ENCODE measurements at places on chromosomes 4 and X.

DNA sequence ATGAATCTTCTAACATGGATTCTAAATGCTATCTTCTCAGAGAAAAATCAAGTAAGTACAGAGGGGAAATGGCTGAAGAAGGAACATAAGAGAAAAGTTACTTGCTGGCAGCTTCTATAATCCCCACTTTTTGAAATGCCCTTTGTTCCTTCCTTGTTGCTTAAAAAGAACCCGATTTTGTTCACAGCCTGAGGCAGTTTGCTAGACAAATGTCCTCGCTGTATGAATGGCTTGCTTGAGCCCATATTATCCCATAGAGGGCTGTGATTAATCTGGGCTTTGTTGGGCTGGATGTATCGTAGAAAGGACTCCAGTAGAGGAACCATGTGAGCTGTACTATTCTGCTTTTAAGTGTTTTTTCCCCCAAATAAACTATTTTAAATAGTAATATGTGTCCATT, 134.3 kb upstream of the FGF13 start:
- no peak for DNase-seq

DNA sequence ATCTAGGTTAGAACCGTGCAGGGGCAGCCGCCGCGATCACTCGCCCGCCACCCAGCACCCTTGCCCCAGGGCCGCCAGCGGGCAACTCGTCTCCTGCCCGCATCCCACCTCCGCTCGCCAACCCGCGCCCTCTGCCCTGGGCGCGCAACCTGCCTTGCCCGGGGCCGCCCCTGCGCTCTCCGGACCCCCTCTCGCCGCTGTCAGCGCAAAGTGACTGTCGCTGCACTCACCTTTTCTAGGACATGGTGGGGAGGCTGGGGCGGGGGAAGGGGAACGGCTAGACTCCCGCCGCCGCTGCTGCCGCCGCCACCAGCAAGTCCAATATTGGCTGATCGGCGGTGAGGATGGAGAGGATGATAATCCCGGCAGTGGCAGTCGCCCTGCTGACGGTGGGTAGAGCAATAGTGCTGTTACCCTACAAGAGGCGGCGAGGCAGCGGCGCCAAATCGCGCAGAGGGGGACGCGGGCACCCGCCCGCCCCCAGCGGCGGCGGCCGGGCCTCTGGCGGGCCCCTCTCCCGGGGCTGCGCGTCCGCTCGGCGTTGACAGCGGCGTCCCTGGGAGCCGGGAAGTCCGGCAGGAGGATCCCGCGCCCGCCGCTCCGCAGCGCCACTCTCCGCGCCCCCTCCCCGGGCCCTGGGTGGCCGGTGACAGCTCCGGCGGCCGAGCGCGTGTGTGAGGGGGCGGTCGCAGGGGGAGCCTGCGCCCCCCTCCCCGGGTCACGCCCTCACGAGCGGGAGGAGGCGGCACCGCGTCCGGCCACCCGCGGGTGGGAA, 2.3 kb upstream of the NR3C2 start:
- no peak for DNase-seq

GRCh38 chr4:134708026-134708425, 506.4 kb upstream of the PABPC4L start:
- DNase-seq: no peak

DNA sequence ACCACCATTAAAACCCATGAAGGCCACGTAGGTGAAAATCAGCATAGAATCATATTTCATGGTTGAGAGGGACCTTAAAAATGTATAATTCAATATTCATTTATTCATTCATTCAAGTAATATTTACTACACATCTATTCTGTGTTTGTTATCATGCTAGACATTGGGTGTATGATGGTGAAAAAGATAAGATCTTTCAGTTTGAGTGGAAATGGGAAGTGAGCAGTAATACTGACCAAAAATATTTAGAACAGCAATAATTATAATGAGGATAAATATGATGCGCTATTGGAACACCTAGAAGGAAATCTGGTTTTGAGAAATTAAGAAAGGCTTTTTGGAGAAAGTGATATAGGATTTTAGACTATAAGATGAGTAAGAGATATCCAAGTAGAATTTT, 28.0 kb downstream of the DKK2 start:
- DNase-seq: no peak

DNA sequence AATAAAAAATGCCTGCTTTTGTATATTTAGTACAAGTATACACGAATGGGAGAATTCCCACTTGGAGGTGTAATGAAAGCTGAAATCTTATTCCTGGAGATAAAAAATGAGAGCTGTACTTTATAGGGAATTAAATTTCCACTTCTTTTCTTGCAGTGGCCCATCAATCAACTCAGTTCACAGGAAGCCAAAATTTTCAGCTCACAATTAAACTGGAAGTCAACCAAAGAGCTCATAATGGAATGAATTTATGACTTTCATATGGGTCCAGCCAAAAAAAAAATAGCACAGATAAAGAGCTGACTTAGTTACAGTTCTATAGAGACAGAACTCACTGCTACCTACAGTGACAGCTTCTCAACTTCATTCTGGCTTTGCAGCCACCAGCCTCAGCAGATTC, 115.2 kb upstream of the TBC1D9 start:
- DNase-seq: no peak

- no peak for DNase-seq
Observed at GRCh38 chr4:48665555-48666186, 114.4 kb downstream of the FRYL start.

DNA sequence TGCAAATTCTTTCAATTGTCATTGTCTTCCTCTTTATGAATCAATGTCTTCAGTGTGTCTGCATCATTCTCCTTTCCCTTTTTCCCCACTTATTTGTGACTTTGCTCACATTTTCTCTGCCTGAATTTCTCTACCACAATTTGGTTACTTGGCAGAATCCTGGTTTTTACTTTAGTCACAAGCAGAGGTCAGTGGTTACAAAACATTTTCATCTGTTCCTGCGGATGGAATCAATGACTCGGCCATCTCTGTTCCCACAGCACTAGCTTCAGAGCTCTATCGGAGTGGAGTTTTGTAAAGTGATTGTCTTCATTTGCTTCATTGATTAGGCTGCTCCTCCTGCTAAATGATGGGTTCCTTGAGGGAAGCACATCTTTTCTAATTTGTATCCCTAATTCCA, 501.3 kb upstream of the AADAT start:
- no peak for DNase-seq

DNA sequence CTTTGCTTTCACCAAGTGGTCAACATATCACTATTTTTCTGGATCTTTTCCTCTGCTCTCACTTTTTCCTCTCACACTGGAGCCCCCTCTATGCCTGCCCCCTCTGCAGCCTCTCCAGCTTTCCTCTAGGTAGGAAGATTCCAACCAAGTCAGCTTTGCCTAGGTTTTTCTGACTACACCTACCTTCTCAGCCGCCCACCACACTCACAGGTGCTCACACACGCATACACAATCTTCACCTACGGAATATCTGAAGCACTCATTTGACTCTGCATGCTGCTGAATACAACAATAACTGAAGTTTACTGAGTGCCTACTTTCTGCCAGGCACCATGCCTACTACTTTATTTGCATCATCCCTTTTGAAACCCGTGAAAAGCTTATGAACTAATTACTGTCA, 328.0 kb downstream of the PPP3CA start:
- no peak for DNase-seq

DNA sequence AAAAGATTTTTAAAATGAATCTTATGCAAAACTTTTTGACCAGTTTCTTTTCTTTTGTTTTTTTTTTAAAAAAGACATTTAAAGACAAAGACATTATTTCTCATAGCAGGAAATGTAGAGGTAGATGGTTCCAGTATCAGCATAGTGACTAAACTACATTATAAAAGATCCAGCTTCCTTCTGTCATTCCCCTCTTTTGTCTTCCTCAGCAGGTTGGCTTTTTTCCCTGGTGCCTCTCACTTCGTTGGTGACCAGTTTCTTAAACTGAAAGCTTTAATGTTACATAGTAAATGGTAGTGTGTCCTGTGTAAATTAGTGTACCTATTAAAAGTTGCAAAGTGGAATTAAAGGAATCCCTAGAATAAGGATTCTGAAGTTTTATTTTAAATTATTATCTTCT, 36.1 kb downstream of the DCK start:
- no peak for DNase-seq

GRCh38 chrX:39759526-39760224, 338.1 kb downstream of the BCOR start:
- DNase-seq: no peak

DNA sequence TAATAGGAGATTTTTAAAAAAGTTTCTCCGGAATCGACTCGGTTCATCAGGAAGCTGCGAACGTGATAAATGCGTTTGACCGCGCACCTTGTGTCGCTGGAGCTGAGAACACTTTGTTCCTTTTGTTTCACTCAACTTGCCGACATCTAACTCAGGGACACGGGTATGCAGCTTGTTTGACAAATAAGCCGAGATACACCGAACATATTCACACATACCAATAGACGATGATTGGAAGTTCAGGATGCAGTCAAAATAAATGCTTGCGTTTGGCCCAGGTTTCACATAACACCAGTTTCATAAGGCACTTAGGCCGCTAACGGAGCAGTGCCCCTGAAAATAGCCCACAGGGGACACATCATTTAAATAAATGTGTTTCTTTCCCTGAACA, 932 bp upstream of the SHISA3 start:
- DNase-seq: no peak

GRCh38 chr4:35938936-35939335, 305.4 kb downstream of the ARAP2 start:
- no peak for DNase-seq

- DNase-seq: no peak
Observed at GRCh38 chr4:47913330-47913729, 1.1 kb downstream of the NFXL1 start.

DNA sequence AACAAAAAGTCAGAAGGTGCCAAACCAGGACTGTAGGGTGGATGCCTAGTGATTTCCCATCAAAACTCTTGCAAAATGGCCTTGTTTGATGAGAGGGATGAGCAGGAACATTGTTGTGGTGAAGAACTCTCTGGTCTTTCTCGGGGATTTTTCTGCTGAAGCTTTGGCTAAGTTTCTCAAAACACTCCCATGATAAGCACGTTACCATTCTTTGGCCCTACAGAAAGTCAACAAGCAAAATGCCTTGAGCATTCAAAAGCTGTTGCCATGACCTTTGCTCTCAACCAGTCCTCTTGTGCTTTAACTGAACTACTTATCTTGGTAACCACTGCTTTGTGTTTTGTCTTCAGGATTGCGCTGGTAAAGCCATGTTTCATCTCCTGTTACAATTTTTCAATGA, 3.0 kb upstream of the SEC31A start:
- no peak for DNase-seq

DNA sequence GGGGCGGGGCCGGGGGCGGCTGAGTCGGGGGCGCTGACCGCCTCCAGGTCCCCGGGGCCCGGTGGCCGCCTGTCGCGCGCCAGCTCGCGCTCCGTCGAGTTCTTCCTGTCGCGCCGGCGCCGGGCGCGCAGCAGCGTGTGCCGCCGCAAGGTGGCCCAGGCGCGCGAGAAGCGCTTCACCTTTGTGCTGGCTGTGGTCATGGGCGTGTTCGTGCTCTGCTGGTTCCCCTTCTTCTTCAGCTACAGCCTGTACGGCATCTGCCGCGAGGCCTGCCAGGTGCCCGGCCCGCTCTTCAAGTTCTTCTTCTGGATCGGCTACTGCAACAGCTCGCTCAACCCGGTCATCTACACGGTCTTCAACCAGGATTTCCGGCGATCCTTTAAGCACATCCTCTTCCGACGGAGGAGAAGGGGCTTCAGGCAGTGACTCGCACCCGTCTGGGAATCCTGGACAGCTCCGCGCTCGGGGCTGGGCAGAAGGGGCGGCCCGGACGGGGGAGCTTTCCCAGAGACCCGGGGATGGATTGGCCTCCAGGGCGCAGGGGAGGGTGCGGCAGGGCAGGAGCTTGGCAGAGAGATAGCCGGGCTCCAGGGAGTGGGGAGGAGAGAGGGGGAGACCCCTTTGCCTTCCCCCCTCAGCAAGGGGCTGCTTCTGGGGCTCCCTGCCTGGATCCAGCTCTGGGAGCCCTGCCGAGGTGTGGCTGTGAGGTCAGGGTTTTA, 1.5 kb downstream of the ADRA2C start:
- no peak for DNase-seq

DNA sequence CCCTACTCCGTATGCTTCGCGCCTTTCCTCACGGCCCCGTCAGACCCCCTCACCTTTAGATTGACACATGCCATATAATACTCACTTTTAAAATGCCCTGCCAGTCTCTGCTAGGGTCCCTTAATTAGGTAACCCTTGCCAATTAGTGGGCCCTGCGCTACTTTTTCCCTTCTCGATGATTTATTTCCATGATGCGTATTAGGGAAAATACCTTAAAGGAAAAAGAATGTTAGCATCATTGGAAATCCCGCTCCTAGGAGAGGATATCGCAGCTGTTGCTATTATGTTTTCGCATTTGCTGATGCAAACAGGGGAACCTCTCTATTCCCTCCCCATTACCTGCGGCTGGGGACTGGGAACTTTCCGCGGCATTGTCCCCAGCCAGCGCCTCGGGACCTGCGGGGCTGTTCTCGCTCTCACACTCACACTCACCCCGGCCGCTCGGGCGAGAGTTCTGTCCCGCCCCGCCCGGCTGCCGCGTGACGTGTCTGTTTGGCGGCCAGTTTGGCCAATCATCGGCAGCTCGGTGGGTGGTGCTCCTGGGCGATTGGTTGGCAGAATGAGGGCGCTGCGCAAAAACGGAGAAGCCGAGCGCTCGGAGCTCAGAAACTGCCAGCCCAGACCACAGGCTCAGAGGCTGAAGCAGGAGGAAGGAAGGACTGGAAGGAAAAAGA, at the start of gene PCDH10:
Gene PCDH10, plus strand, starts transcription at position 605 of the 674 bp plus-strand sequence. CDS start 847 bp downstream, outside the sequence.
- no peak for DNase-seq

GRCh38 chr4:8198906-8199593, at the start of gene SH3TC1:
TSS of gene SH3TC1 (plus strand) at chr4:8199290. CDS start at chr4:8205195, 5,905 bp downstream.
- DNase-seq: peak; percentile 23

DNA sequence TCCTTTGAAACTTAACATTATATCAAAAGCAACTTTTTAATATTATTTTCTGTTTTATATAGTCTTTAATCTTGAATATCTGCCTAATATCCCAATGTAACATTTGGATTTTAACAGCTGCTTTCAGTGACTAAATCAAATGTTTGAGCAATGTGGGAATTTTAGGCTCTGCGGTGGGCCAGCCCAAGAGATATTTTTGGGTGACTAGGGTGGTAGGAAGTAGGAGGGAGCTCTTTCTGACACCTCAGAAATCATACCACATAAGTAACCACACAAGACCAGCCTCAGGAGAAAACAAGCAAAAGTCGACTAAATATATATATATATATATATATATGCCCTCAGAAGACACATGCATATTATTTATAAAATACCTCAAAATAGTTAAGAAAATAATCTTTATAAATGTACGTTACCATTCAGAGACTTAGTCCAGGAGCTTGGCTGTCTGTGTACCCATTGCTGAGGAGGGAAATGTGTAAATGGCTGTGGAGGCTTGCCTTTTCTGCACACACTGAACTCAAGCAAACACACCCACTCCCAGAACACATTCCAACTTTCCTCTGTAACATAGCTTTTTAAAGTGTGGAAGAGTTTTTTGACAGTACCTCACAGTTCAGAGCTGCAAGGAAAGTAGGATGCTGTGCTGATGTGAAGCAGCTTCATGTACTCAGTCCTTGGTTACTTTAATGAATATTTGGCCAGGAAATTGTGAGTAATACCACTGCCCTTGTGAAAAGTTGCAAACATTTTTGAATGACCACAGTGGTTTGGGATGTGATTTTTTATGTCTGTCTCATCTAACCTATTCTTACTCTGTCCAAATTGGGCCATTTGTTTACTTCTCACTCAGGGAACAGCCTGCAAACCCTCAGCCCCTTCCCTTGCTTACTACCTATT, at the start of gene RTL3:
Gene RTL3, minus strand, starts transcription at position 484 of the 900 bp plus-strand sequence. CDS start 908 bp downstream, outside the sequence.
- DNase-seq: no peak
